Common myeloid progenitor, CD34-positive (primary cell): ENCODE measurements at places on chromosomes 1 and 21.
A peak's percentile ranks its signal among the peaks of the same experiment; 100 is the strongest.

DNA sequence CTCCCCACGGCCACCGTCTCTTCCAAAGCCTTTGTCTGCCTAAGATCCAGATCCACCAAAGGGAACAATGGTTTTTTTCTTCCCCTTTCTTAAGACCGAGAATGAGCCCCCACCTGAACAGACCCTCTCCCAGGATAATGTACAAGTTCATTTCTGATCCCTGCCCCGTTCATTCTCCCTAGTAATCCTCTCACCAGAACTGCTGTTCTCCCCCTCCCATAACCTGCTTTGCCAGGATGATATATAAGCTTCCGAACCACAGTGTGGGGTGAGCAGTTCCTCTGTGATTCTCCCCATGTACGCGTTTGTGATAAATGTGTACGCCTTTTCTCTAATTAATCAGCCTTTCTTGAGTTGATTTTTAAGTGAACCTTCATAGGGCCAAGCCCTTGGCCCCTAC is 4.9 kb downstream of the RD3 start:
- H3K4me1 ChIP-seq = no peaks in the 10 kb centered on the region
- no peak for DNase-seq
- no peak overlapping the region for H3K27ac ChIP-seq
- H3K27me3 ChIP-seq = no peaks in the 10 kb centered on the region
- H3K4me3 ChIP-seq = no peak overlapping the region

GRCh38 chr1:22524481-22524880 is 38.8 kb upstream of the EPHA8 start:
- H3K27ac ChIP-seq = no peak overlapping the region
- no peaks in the 10 kb centered on the region for H3K27me3 ChIP-seq
- no peaks in the 10 kb centered on the region for H3K4me1 ChIP-seq
- no peak overlapping the region for H3K4me3 ChIP-seq
- no peak for DNase-seq

DNA sequence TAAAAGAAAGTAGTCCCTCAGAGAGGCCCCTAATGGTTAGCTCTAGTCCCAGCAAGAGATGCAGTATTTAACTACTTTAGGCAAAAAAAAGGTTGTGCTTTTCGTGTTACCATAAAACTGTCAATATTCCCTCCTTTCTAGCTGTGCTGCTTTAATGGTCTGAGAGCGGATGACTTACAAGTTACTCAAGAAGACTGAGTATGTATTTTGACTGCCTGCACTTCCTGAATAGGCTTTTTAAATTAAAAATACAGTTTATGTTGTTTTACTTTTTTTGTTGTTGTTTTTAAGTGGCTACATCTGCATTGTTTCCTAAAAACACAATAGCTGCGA is 152.2 kb downstream of the NFIA start:
- H3K27ac ChIP-seq = no peak overlapping the region
- H3K36me3 ChIP-seq = no peaks in the 10 kb centered on the region
- peaks cover 11% of the 10 kb centered on the region for H3K4me1 ChIP-seq
- H3K27me3 ChIP-seq = no peaks in the 10 kb centered on the region
- no peak for DNase-seq
- H3K4me3 ChIP-seq = no peak overlapping the region

GRCh38 chr1:165369255-165369848 is 12.8 kb upstream of the LMX1A start:
- no peak overlapping the region for H3K27ac ChIP-seq
- no peaks in the 10 kb centered on the region for H3K4me1 ChIP-seq
- H3K4me3 ChIP-seq = no peak overlapping the region
- H3K36me3 ChIP-seq = no peaks in the 10 kb centered on the region
- peaks cover 88% of the 10 kb centered on the region for H3K27me3 ChIP-seq

DNA sequence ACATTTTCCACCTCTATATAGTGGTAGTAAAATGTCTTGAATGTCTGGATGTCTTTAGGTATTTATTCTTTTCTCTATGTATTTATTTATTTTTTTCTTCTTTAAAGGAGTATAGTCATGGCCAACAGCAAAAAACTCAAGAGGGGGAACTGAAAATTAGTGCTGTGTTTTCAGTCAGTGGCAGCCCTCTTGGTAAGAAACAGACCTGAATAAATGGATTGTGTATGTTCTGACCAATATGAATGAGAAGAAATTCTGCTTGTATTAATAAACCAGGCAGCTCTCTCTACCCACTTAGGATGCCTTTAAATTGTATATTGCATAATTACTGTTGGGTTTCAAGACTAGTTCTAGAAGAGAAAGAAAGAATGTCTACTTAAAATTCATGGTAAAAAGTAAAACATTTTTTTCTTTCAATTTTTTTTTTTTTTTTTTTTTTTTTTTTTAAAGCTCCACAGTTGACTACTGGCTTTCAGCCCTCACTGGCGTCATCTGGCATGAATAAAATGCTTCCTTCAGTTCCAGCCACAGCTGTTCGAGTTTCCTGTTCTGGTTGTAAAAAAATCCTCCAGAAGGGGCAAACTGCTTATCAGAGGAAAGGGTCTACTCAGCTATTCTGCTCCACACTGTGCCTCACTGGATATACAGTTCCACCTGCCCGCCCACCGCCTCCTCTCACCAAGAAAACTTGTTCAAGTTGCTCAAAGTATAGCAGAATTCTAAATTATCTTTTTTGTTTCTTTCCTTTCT is 101.6 kb downstream of the ZMYM4 start:
- H3K4me3 ChIP-seq = no peak overlapping the region
- no peaks in the 10 kb centered on the region for H3K4me1 ChIP-seq
- peak overlapping the region; percentile 80 for H3K27ac ChIP-seq
- DNase-seq = peak; percentile 97

GRCh38 chr1:233082778-233083550 is 132.6 kb downstream of the NTPCR start:
- DNase-seq = peak; percentile 79
- H3K36me3 ChIP-seq = no peaks in the 10 kb centered on the region
- H3K27me3 ChIP-seq = no peaks in the 10 kb centered on the region
- no peak overlapping the region for H3K27ac ChIP-seq

DNA sequence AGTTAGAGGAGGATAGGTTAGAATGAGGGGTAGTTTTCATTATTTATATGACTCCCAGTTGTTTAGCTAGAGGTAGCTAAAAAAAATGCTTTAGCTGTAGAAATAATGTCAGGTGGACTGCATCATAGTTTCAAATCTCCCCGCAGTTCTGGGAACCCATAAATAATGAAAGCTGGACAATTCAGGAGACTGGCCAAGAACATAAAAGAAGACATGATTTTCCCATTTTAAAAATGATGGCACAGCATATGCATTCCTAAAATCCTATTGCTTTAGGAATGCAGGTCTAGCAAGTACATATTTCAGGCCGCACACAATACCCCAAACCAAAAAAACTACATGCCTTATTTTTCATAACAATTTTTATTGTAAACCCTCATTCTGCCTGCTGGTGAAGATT is 143.3 kb downstream of the CTH start:
- H3K27ac ChIP-seq = no peak overlapping the region
- H3K36me3 ChIP-seq = no peaks in the 10 kb centered on the region
- H3K27me3 ChIP-seq = no peaks in the 10 kb centered on the region
- H3K4me3 ChIP-seq = no peak overlapping the region
- H3K4me1 ChIP-seq = no peaks in the 10 kb centered on the region
- no peak for DNase-seq

GRCh38 chr1:169487133-169487532 is 1.4 kb upstream of the SLC19A2 start:
- peak overlapping the region; percentile 87 for H3K4me3 ChIP-seq
- H3K4me1 ChIP-seq = peaks cover 25% of the 10 kb centered on the region
- no peak overlapping the region for H3K27ac ChIP-seq

- H3K4me1 ChIP-seq = no peaks in the 10 kb centered on the region
- no peaks in the 10 kb centered on the region for H3K27me3 ChIP-seq
- H3K27ac ChIP-seq = no peak overlapping the region
- DNase-seq = no peak
- no peak overlapping the region for H3K4me3 ChIP-seq
These were observed 303.0 kb upstream of the PLD5 start for GRCh38 chr1:242827538-242827937.

GRCh38 chr1:10679496-10680220 is 116.8 kb downstream of the CASZ1 start:
- no peaks in the 10 kb centered on the region for H3K36me3 ChIP-seq
- no peaks in the 10 kb centered on the region for H3K27me3 ChIP-seq
- peak; percentile 74 for DNase-seq
- H3K4me1 ChIP-seq = no peaks in the 10 kb centered on the region
- H3K27ac ChIP-seq = no peak overlapping the region
- H3K4me3 ChIP-seq = no peak overlapping the region

DNA sequence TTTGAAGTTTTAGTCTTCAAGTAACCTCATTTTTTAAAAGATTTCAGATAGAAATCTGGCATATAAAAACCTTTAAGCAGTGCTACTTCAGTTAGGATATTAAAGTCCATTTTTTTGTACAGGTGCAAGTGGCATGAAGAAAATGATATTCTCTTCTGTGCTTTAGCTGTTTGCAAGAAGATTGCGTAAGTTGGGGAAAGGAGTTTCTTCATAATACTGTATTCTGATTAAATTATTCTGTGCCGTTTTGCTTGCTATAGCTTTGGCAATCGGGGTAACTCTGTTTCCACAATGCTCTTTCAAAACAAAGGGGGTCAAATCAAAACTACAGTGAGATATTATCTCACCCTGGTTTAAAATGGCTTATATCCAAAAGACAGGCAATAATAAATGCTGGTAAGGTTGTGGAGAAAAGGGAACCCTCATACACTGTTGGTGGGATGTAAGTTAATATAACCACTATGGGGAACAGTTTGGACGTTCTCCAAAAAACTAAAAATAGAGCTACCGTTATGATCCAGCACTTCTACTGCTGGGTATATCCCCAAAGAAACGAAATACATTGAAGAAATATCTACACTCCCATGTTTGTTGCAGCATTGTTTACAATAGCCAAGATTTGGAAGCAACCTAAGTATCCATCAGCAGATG is 27.1 kb downstream of the MAEL start:
- H3K27ac ChIP-seq = no peak overlapping the region
- H3K4me1 ChIP-seq = no peaks in the 10 kb centered on the region
- peak; percentile 41 for DNase-seq
- no peaks in the 10 kb centered on the region for H3K27me3 ChIP-seq

GRCh38 chr1:168811176-168811575 is 82.2 kb upstream of the DPT start:
- H3K36me3 ChIP-seq = no peaks in the 10 kb centered on the region
- H3K4me3 ChIP-seq = no peak overlapping the region
- H3K4me1 ChIP-seq = no peaks in the 10 kb centered on the region
- H3K27me3 ChIP-seq = no peaks in the 10 kb centered on the region
- H3K27ac ChIP-seq = no peak overlapping the region
- no peak for DNase-seq

- H3K27me3 ChIP-seq = no peaks in the 10 kb centered on the region
- H3K4me1 ChIP-seq = no peaks in the 10 kb centered on the region
- H3K4me3 ChIP-seq = no peak overlapping the region
- no peaks in the 10 kb centered on the region for H3K36me3 ChIP-seq
These were observed 46.2 kb upstream of the SSX2IP start for GRCh38 chr1:84736445-84736844.

DNA sequence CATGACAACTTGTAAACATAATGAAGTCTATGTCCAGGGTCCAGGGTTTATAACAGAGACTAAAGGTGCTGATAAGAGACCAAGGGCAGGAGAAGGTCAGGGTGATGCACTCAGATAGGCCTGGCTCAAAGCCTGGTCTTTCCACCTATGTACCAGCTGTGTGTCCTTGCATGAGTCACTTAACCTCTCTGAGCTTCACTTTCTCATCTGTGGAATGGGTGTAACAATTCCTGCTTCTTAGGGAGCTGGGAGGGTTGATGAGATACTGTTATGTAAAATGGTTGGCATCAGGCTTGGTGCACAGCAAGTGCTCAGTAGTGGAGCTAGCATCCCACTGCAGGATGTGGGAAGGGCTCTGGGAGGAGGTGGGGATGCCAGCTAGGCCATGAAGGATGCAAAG is 143.7 kb upstream of the CSF3R start:
- no peak overlapping the region for H3K4me3 ChIP-seq
- no peaks in the 10 kb centered on the region for H3K27me3 ChIP-seq
- DNase-seq = no peak
- H3K4me1 ChIP-seq = peaks cover 13% of the 10 kb centered on the region

GRCh38 chr1:48025076-48025475 is 27.9 kb upstream of the TRABD2B start:
- no peaks in the 10 kb centered on the region for H3K36me3 ChIP-seq
- H3K4me3 ChIP-seq = no peak overlapping the region
- H3K27ac ChIP-seq = no peak overlapping the region
- no peaks in the 10 kb centered on the region for H3K27me3 ChIP-seq
- no peaks in the 10 kb centered on the region for H3K4me1 ChIP-seq
- no peak for DNase-seq

GRCh38 chr1:209403921-209404320 is 179.6 kb upstream of the CAMK1G start:
- peaks cover 40% of the 10 kb centered on the region for H3K4me1 ChIP-seq
- DNase-seq = no peak
- no peaks in the 10 kb centered on the region for H3K27me3 ChIP-seq
- no peak overlapping the region for H3K4me3 ChIP-seq

GRCh38 chr1:215543191-215543606 is 23.9 kb upstream of the KCTD3 start:
- H3K4me1 ChIP-seq = no peaks in the 10 kb centered on the region
- H3K36me3 ChIP-seq = no peaks in the 10 kb centered on the region
- DNase-seq = no peak
- no peak overlapping the region for H3K4me3 ChIP-seq
- no peaks in the 10 kb centered on the region for H3K27me3 ChIP-seq
- no peak overlapping the region for H3K27ac ChIP-seq

- no peaks in the 10 kb centered on the region for H3K36me3 ChIP-seq
- no peaks in the 10 kb centered on the region for H3K27me3 ChIP-seq
- H3K4me1 ChIP-seq = no peaks in the 10 kb centered on the region
- no peak overlapping the region for H3K27ac ChIP-seq
- no peak overlapping the region for H3K4me3 ChIP-seq
These were observed 386.2 kb downstream of the LRRIQ3 start for GRCh38 chr1:73811798-73812197.

DNA sequence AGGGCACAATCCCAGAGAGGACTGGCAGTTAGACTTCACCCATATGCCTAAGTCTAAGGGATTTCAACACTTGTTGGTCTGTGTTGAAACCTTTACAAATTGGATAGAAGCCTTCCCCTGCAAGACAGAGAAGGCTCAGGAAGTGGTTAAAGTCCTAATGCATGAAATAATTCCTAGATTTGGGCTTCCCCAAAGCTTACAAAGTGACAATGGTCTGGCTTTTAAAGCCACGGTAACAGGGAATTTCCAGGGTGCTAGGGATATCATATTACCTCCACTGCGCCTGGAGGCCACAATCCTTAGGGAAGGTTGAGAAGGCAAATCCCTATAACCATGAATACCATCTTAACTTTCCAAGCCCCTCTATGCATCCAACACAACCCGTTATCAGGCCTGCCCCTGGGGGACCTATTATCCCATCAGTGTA is 3.3 kb upstream of the FMO4 start:
- H3K27ac ChIP-seq = no peak overlapping the region
- DNase-seq = no peak
- H3K27me3 ChIP-seq = no peaks in the 10 kb centered on the region
- no peak overlapping the region for H3K4me3 ChIP-seq
- H3K4me1 ChIP-seq = peaks cover 4% of the 10 kb centered on the region
- no peaks in the 10 kb centered on the region for H3K36me3 ChIP-seq

GRCh38 chr1:191452586-191452985 is 705.7 kb upstream of the RGS18 start:
- DNase-seq = no peak
- no peaks in the 10 kb centered on the region for H3K27me3 ChIP-seq
- H3K4me3 ChIP-seq = no peak overlapping the region
- H3K36me3 ChIP-seq = no peaks in the 10 kb centered on the region
- H3K27ac ChIP-seq = no peak overlapping the region
